Head of caudate nucleus (tissue), 42 donors: ENCODE measurements at places on chromosomes 11 and 22.

GRCh38 chr11:48008951-48009270 lies 28.6 kb downstream of the PTPRJ start:
- no peak for DNase-seq

DNA sequence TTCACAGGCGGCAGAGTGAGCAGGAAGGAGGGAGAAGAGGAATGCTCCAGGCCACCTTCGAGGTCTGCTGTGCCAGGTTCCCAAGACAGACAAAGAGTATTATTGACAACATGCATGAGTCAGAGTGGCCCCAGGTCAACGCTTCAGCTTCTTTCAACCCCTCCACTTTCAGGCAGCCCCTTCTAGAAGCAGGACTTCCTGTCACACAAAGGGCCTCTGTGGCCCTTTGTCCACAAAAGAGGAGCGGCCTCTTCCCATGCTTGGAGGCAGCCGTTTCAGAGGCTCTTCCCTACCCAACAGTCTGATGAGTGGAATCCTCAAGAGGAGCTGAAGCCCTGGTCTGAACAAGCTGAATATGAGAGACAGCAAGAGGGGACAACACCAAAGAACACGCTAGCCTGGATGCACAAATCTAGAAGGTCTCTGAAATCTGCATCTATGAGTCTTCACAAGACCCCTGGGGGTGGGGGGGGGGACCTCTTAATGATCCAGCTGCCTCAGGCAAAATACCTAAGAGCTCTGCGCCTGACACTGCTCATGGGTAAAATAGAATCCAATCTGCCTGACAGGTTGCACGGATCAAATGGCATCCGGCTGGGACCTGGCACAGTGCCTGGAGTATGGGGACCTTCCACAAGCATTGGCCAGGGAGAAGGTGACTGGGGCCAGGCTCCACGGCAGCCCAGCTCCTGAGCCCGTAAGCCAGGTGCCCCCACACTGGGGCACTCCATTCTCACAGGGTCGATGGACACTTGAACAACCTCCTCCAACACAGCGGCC lies 67.5 kb downstream of the PACSIN2 start:
- no peak for DNase-seq

DNA sequence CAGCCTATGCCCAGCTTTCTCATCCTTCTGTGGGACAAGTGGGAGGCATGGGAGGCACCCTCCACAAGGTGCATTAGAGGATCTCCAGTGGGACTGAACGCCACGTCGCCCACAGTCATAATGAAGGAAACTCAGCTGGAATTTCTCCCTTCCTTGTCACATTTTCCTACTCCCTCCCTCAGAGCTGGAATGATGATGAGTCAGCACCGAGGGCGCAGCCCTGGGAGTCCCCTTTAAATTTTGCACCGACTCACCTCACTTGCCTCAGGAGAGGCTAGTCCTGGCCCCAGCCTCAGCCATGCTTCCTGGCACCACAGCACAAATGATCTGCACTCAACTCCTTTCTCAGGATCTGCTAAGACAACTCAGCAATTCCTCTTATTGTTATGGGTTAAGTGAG lies 34.3 kb downstream of the DBX1 start:
- no peak for DNase-seq

GRCh38 chr22:18130018-18130417 lies 19.4 kb downstream of the TUBA8 start:
- no peak for DNase-seq

DNA sequence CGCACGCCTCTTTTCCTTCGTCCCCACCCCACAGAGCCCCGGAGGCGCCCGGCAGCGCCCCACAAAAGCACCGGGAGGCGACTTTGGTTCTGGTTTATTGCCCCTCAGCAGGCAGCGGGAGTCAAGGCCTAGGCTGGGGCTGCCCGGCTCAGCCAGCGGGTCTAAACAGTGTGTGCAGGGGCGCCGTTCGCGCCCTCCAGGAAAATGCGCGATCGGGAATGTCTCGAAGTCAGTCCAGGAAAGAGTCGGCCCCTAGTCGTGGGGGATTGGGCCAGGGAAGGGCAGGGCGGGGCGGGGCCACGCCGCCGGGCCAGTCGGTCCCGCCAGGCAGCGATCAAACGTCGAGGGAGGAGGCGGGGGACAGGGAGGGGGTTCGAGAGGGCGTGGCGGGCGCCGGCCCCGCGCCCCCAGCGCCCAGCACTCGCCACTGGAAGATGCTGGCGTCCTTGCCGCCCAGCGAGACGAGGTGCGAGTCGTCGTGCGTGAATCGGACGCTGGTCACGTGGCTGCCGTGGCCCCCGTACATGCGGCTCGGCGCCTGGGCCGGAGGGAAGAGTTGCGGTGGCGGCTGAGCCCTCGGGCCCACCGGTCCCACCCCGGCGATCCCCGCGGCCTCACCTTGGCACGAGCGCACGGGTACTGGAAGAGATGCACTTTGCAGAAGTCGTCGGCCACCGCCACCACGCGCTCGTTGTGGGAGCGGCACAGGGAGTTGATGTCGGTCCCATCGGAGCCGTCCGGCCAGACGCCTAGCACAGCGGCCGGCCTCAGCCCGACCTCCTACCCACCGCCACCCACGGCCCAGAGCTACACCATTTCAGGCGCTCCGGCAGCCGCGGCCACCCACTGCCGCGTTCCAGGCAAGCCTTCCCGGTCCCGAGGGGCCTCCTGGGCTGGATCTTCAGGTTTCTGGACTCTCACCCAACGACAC lies 741 bp upstream of the MTA2 start:
- peak; percentile 58 for DNase-seq

DNA sequence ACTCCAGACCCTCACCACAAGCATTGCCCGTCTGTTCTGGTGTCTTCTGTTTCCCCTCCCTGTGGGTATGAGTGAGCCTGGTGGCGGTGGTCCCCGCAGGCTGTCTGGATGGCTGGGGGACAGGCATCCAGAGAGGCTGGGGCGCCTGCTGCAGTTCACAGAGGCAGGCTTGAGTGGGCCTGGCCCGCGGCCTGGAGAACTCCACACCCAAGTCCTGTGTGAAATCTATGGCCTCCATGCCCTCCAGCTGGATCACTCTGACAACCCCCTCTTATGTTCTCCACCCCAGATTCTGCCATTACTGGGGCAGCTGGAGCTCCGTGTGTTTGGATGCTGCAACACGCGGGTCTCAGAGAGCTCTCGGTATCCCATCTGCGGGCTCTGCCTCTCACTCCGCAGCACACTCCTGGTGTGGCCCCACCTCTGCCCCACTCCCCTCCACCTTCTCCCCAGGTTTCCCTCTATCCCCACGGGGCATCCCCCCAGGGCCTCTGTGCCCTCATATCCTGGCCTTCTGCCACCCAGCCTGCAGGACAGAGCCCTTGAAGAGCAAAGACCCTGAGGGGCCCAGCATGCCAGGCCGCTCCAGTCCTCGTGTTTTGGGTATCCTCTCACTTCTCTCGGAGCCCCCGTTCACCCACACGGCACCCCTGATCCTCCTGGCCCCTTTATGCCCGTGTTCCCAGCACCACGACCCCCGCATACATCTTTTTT lies 31.3 kb downstream of the LRRC74B start:
- no peak for DNase-seq

DNA sequence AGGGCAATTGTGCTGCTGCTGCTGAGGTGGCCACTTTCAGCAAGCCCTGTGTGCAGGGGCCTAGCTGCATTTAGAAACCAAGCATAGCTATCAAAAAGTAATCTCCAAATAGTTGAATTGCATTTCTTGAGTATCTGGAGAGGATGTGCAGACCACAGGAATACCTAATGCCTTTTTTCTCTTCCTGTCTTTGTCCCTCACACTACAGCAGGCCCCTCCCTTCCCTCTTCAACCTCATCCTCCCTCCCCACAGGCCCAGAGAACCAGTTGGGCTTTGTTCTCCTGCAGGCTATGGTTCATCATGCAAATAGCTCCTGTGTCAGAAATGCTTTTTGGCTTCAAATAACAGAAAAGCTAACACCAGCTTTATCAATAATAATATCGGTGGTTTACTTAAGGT lies 47.7 kb downstream of the DKK3 start:
- DNase-seq = no peak

GRCh38 chr11:108852701-108853100 lies 187.8 kb downstream of the DDX10 start:
- DNase-seq = no peak

- DNase-seq = no peak
Observed at GRCh38 chr11:105699203-105699602, 89.3 kb downstream of the GRIA4 start.

DNA sequence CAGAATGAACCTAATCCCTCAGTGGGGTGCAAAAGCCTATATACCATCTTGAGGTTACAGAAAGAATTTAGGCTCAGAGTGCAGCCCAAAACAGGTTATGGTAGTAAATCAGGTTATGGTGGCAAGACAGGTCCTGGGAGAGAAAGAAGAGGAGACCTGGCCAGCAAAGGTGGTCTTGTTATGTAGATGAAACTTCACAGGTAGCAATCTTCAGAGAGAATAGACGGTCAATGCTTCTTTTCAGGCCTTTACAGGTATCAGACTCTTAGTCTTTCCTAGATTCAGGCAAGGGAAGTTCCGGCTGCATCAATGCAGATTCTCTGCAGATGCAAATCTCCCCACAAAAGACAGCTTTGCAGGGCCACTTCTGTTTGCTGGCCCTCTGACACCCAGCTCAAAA lies 45.8 kb upstream of the SORL1 start:
- no peak for DNase-seq

DNA sequence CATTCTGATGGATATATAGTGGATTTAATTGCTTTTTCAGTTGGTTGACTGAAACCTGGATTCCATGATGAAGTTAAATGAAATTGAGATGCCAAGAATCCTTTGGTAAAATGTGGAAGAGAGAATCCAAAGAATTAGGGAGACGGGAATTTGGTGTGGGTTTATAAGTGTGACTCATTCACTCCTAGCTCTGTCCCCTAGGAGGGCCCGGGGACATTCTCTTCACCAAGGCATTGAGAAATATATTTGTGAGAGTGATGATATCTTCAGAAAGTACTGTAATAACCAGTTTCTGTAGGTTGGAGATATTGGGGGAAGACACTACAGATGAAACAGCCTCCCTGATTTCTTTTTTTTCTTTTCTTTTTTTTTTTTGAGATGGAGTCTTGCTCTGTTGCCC lies 13.6 kb upstream of the PHOX2A start:
- no peak for DNase-seq

DNA sequence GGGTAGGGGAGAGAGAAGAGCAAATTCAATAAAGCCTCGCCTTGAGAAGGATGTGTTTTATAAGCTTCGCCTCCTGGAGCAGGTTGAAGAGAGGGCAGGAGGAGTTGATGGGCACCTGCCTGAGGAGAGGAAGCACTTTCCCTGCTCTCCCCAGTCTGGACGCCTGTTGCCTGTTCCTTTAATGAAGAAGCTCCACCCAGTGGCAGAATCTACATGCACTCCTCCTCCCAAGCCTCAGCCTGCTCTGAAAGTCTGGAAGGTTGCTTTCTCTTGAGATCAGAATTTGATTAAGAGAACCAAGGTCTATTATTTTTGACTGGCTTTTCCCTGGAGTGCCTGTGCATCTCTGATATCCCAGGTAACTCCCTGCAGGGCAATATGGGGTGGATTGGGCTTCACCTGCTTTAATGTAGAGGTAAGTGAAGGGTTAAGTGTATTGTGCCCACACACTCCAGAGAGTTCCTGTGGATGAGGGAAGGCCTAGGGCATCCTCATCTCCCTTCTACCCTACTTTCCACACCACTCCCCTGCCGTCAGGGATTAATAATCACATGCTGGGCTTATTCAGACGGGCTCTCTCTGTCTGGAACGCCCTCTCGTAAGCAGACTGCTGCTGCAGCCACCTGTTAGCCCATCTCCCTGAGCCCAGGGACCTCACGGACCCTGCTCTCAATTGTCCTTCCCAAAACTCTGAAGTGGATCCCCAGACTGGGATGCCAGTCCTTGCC lies 22.3 kb downstream of the NTM start:
- no peak for DNase-seq

DNA sequence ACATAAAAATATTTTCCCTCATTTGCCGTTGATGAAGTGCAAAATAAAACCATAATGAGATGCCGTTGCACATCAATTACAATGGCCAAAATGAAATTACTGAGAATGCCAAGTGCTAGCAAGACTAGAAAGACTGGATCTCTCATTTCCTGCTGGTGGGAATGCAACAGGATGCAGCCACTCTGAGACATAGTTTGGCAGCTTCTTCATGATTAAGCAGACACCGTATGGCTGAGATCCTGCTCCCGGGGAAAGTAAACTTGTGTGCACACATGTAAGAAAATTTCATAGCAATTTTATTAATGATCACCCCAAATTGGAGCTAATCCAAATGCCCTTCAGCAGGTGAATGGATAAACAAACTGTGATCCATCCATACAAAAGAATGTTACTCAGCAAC lies 1013.2 kb downstream of the TBC1D22A start:
- no peak for DNase-seq

GRCh38 chr11:92907671-92908070 lies 61.8 kb upstream of the MTNR1B start:
- no peak for DNase-seq

DNA sequence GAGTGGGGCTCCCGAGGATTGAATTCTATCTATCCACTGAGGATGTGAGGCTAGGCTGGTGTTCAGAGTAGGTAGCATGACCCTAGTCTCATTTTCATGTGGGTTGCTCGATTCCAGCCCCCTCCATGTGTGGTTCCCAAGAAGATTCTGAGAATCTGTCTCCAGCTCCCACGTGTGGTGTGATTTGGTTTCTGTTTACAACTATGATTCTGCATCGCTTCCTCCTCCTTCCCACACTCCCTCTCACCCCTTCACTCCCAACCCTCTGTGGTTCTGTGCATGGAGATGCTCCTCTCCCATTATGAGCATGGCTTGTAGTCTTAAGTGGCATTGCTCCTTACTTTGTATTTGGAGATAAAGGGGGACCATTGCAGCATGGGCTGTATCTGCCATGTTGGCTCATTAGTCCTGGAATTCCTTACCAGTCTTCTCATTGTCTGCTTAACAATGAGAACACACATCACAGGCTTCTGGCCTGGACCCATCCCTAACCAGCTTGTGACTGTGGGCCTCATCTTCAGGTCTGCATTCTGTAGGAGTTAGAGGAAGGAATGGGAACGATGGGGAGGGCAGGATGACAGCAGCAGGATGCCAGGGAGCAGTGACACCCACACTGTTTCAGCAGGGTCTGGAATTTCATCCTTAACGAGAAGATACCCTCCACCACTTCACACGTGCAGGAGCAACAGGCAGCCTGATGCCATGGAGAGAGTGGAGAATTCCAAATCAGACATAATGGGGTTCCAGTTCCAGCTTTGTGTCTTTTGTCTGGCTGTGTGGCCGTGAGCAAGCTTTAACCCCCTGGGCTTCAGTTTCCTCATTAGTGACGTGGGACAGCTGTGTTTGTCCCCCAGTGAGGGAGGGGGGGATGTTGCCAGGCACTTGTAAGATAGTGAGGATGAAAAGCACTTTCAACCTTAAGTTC lies 86.0 kb downstream of the CCDC81 start:
- DNase-seq = no peak

GRCh38 chr11:45818961-45819605 lies 14.1 kb downstream of the SLC35C1 start:
- no peak for DNase-seq

- DNase-seq = no peak
Observed at GRCh38 chr22:48662476-48663135, 1165.1 kb downstream of the BRD1 start.

GRCh38 chr11:106989078-106989455 lies 29.2 kb downstream of the GUCY1A2 start:
- no peak for DNase-seq
